Spleen (tissue), 13 donors: ENCODE measurements at places on chromosomes 5 and 9.
A peak's percentile ranks its signal among the peaks of the same experiment; 100 is the strongest.

DNA sequence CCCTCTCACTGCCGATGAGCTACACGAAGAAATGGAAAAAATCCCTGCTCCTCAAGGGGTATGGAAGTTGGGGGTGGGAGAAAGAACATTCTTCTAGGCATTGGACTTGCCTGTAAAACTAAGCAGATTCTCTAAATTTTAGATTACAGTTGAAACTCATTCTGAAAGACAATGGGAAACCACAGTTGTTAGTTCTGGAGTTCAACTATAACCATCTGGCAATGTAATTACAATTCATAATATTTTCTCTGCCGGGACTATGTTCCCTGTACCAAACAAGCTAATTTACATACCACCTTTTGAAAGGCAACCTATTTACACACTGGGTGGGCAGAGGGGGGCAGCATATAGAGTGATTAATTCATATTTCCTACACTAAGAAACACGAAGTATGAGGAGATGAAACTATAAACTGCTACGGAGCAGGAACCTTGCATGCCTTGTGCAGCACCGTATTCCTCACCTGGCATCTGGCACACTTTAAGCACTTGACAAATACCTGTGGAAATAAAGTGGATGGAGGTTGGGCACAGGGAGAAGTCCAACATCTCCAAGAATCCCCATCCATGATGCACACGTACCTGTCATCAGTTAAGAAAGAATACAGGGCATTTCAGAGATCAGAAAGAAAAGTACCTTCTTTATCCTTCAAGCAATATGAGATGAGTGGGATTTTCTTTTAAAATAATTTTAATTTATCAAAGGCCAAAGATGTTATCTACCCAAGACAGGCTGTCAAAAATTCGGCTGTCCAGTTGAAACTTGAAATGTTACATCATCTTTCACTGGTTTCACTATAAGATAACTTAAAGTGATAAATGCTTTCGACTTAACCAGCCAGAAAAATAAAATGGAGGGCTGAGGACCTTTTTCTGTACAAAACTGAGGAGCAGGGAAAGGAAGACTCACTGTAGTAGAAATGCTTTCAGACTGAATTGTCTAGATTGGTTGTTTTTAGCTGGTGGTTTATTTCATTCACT, 54.2 kb downstream of the SSBP2 start:
- no peak for DNase-seq

DNA sequence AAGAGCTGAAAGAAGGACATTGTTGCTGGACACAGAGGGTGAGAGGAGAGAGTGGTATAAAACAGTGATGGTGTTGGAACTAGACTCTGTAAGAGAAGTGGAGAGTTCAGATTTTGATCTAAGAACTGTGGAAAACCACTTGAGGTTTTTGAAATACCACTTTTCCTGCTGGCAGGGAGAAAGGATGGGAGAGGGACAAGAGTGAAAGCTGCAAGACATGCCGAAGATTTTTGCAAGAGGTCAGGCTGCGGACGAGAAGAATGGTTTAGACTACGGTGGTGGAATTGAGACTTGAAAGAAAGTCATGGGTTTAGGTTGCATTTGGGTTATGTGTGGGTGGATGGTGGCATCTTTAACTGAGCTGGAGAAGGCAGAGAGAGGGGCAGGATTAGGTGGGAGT, 202.2 kb upstream of the RPS23 start:
- no peak for DNase-seq

DNA sequence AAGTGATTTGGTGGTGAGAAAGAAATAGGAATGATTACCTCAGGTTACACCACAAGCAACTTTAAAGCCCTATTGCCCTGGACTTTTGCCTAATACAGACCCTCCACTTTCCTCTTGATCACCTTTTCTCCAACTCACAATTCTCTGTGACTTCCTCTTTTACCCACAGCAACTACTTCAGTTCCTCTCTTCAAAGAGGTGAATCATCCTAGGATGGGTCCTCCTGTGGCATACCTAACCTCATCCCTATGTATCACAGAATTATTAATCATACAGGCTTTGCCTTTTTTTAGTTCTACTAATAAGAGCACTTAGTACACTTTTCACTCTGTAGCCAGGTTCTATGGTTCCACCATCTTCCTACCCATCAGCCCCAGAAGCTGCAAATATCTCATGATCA, 19.6 kb upstream of the INSL6 start:
- no peak for DNase-seq

- no peak for DNase-seq
Observed at GRCh38 chr5:113390224-113390623, 44.6 kb downstream of the TSSK1B start.

GRCh38 chr5:170142196-170142595, 36.5 kb downstream of the FOXI1 start:
- DNase-seq = no peak

DNA sequence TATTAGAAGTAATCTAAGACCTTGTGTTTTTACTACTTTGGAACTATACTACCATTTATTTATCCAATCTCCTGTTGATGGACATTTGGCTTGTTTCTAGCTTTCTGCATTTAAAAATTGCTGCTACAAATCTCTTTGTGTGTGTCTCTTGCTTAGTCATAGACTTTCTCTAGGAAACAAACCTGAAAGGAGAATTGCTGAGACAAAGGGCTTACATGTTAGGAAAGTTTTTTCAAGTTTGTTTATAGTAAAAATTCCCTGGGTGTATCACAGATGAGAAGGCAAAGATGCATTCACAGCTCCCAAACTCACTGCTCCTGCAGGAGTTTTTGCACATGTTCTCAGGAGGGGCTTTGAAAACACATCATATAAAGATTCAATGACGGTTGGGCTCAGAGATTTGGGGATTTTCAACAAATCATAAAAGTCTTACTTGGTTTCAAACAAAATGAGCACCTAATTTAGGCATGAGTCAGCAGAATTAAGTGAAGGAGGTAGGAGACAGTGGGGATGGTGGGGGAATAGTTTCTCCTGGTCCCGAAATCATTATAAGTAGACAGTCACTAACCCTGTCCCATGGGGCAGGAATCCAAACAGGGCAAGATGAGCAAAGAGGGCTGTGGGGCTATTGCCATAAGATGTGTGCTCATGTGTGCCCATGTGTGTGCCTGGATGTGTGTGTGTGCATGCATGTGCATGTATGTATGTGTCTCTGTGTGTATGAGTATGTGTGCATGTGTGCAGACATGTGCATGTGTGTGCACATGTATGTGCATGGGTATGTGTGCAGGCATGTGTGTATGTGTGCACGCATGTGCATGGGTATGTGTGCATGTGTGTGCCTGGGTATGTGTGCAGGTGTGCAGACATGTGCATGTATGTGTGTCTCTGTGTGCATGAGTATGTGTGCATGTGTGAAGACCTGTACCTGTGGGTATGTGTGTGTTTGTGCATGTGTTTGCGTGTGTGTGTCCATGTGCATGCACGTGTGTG, 43.4 kb upstream of the S1PR3 start:
- DNase-seq = no peak

- DNase-seq = no peak
Observed at GRCh38 chr5:78903861-78904260, 81.2 kb downstream of the ARSB start.

- no peak for DNase-seq
Observed at GRCh38 chr5:73171495-73171894, 1.5 kb upstream of the TMEM174 start.

GRCh38 chr5:35921930-35922329, 16.5 kb downstream of the CAPSL start:
- DNase-seq = no peak

GRCh38 chr5:143558048-143558447, 154.6 kb upstream of the NR3C1 start:
- DNase-seq = no peak

DNA sequence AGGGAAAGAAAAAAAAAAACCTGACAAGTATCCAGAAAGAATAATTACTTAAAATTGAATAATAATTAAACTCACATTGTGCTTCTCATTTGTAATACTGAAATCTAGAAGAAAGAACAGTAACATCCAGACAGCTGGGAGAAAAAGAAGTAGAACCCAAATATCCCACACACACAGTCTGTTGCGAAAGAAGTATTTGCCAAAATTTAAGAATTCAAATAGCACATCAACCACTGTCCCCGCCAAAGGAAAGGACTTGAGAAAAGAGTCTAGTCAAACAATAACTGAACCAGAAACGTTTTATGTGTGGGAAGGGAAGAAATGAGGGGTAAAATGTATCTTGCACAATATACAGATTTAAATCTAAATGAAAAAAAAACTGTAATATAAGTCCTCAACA, 202.8 kb downstream of the MLLT3 start:
- no peak for DNase-seq

DNA sequence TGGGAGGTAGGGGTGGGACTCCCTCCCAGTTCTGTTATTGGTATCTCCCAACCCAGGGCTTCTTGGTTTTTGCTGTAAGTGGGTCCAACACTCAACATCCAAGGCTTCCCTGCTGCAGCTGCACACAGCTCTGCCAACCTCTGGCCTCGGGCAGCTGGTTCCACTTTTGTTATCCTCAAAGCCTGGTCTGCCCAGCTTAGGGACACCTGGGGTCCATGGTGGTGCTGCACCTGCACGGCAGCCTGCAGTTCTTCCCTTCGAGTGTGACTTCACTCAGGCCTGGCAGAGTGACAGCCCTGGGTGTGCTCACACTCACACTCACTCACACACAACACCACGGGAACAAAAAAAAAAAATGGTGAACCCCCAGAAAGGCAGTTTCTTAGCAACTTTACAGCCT, 15.3 kb upstream of the SAP30L start:
- DNase-seq = no peak

DNA sequence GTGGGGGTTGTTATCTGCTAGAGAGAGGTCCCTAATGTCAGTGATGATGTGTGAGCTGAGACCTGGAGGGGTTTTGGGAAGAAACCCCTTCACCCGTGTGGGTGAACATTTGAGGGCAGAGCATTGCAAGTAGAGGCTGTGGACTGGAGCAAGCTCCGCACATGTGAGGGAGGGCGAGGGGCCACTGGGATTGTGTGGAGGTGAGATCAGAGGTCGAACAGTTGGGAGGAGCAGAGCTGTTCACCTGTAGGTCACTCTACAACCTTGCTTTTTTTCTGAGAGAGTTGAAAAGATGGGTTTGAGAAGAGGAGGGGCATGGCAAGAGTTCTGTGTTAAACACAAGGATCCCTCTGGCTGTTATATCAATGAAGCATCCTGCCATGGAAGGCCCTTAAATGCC, 480.4 kb upstream of the ZNF608 start:
- DNase-seq = no peak

GRCh38 chr5:52887066-52887465, 99.3 kb downstream of the ITGA1 start:
- no peak for DNase-seq

DNA sequence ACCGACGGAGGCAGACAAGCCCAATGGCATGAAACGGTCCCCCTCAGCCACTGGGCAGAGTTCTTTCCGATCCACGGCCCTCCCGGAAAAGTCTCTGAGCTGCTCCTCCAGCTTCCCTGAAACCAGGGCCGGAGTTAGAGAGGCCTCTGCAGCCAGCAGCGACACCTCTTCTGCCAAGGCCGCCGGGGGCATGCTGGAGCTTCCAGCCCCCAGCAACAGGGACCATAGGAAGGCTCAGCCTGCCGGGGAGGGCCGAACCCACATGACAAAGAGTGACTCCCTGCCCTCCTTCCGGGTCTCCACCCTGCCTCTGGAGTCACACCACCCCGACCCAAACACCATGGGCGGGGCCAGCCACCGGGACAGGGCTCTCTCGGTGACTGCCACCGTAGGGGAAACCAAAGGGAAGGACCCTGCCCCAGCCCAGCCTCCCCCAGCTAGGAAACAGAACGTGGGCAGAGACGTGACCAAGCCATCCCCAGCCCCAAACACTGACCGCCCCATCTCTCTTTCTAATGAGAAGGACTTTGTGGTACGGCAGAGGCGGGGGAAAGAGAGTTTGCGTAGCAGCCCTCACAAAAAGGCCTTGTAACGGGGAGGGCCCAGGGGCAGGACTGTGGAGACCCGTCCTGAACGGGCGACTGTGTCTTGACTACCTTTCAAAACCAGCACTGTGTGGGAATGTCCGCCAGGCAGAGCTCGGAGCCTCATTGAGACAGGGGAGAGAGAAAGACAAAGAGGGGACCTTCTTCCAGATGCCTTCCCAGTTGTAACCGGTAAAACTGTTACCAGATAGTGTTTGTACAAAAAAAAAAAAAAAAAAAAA, 29.9 kb downstream of the CD180 start:
- DNase-seq = peak; percentile 92

- DNase-seq = no peak
Observed at GRCh38 chr9:69811351-69811868, 9.2 kb upstream of the CFAP95 start.

- no peak for DNase-seq
Observed at GRCh38 chr9:118961857-118962256, 407.4 kb downstream of the BRINP1 start.

- DNase-seq = no peak
Observed at GRCh38 chr9:126229501-126229900, 97.1 kb upstream of the MVB12B start.

GRCh38 chr5:6215891-6216290, 162.5 kb downstream of the MED10 start:
- no peak for DNase-seq

GRCh38 chr5:15168358-15168757, 296.8 kb upstream of the ANKH start:
- no peak for DNase-seq

- peak; percentile 38 for DNase-seq
Observed at GRCh38 chr9:134606951-134607731, 34.5 kb upstream of the COL5A1 start.

GRCh38 chr9:136588663-136589464, 43.0 kb upstream of the NOTCH1 start:
- DNase-seq = no peak

DNA sequence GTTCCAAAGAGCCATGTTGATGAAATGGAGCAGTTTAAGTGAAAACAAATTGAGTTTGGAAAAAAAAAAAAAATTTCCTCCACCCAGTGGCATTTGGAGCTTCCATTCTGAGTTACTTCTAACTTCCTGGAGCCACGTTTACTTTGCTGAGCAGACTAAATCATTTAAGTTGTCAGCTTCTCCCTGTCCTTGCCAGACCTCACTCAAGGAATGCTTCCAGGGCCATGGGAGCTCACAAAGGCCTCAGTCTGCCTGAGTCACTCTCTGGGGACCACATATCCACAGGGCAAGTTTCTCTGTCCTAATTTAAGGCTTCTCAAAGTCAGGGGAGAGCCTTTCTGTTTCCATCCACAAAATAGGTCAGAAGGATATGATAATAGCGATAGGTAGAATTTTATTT, 210.3 kb upstream of the TNC start:
- no peak for DNase-seq

- DNase-seq = no peak
Observed at GRCh38 chr9:125513668-125514413, 193.2 kb downstream of the MAPKAP1 start.

- DNase-seq = no peak
Observed at GRCh38 chr5:95619096-95619495, 791 bp upstream of the GPR150 start.

DNA sequence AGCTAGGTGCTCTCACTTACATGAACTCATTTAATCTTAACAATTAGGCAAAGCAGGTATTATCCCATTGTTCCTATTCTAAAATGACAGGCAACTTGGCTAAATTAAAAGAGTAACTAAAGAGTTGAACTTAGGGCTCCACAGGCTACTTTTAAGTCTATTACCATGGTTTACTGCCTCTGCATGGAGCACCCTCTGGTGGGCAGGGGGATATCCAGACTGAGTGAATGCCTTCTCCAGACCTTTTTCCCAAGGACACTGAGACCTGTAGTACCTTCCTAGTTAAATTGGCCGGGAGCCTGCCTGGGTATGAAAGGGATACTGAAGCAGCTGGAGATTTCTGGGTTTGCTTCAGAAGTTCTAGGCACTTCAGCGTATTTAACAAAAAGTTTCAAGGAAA, 238.1 kb downstream of the ELAVL2 start:
- no peak for DNase-seq
